Caudate nucleus (tissue), 63 donors: ENCODE measurements at places on chromosomes 12 and 14.
A peak's percentile ranks its signal among the peaks of the same experiment; 100 is the strongest.

DNA sequence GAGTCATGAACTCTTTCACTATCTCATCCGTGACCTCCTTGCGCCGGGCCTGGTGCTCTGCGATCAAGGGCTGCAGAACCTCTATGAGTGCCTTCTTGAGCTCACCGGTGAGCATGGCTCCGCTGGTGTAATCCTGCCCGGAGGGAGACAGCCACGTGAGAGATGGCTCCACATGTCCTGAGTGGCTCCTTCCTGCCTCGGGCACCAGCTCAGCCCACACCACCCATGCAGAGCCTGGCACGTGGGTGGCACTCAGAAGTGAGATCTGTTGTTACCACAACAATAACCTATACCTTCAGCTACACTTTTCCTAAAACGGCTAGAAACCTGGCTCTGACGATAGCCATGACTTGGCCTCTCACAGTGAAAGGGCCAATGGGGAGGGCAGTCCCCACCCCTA lies 11.8 kb downstream of the SLC25A47 start:
- DNase-seq, result no peak

- no peak for DNase-seq
Observed at GRCh38 chr12:104553421-104553820, 96.7 kb downstream of the CHST11 start.

- peak; percentile 33 for DNase-seq
Observed at GRCh38 chr12:109232731-109233130, 76.4 kb downstream of the FOXN4 start.

DNA sequence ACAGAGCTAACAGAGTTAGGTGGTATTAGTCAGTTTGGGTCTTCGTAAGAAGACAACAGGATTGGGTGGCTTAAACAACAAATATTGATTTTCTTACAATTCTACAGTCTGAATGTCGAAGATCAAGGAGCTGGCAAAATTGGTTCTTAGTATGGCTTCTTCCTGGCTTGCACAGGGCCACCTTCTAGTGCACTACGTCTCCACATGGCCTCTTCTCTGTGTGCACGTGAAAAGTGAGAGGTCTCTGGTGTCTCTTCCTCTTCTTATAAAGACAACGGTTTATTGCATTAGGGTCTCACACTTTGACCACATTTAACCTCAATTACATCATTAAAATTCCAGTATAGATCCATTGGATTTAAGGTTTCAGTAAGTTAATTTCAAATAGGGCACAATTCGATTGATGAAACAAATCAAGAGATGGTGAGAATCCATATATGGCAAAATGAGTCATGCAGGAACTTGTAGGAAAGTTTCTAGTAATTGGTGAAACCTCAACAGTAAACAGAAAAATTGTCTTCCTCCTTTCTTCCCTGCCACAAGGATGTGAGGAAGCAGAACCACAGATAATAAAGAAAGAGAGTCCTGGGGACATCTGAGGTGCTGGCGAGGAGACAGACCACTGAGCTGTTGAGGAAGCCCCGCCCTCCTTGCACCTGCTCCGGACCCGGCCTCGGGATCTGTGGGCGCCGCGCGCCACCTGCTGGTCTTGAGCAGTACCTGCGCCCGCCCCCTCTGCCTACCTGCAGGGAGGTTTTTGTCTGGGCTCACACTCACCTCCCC lies 846.7 kb downstream of the TMEM121 start:
- DNase-seq, result no peak

GRCh38 chr14:56211844-56212243 lies 93.6 kb downstream of the PELI2 start:
- no peak for DNase-seq

GRCh38 chr12:98990648-98991047 lies 345.6 kb downstream of the APAF1 start:
- no peak for DNase-seq

GRCh38 chr12:54039417-54040147 lies 6.7 kb downstream of the HOXC5 start:
- DNase-seq, result no peak

DNA sequence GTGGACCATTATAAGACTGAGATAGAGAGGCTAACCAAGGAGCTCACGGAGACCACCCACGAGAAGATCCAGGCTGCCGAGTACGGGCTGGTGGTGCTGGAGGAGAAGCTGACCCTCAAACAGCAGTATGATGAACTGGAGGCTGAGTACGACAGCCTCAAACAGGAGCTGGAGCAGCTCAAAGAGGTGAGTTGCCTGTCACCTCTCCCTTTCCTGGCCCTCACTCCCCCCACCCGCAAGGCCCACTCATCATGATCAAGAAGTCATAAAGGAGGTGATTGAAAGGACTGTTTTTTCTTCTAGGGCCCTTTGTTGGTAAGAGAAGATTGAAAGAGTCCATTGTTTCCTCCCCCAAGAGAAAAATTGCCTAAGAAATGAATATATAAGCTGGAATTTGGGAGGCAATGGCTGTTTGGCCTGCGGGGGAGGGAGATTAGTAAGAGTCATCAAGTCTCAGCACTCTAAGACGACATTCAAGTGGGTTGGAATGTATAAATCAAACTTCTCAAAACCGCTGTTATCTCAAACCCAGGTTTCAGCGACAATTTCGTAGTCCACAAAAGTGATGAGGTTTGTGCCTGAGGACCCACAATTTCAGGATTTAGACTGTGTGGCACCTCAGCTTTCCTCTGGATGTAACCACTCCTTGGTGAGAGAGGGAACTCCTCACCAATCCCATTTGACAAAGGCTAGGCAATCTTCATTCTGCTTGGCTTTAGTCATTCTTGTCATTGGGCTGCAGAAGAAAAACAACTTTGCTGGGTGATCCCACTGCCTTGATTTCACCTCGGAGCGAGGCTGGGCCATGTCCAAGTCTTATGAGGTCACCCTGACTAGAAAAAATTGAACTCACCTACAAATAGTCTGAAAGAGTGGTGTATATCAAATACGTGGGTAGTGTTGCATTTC lies 966 bp downstream of the BICD1 start:
- DNase-seq, result no peak

GRCh38 chr14:104973135-104973384 lies 5.1 kb downstream of the AHNAK2 start:
- DNase-seq, result no peak

DNA sequence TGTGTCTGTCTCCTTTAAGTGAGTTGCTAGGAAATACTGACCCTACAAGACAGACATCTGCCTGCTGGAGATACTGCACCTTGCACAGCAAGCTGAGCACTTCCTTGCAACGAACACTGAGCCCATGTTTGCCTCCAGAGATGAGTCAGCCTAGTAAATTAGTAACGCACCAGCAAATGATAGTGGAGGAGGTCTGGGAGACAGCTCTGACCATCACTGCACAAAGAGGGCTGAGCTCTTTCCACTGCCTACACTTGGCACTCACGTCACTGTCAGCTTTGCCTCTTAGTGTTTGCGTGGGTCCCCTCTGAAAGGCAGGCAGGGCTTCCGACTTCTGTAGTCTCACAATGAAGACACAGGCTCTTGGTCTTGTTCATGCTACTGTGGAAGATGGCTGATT lies 109.0 kb downstream of the APAF1 start:
- DNase-seq, result peak; percentile 44

GRCh38 chr14:32727832-32728231 lies 210.8 kb upstream of the NPAS3 start:
- DNase-seq, result peak; percentile 43

DNA sequence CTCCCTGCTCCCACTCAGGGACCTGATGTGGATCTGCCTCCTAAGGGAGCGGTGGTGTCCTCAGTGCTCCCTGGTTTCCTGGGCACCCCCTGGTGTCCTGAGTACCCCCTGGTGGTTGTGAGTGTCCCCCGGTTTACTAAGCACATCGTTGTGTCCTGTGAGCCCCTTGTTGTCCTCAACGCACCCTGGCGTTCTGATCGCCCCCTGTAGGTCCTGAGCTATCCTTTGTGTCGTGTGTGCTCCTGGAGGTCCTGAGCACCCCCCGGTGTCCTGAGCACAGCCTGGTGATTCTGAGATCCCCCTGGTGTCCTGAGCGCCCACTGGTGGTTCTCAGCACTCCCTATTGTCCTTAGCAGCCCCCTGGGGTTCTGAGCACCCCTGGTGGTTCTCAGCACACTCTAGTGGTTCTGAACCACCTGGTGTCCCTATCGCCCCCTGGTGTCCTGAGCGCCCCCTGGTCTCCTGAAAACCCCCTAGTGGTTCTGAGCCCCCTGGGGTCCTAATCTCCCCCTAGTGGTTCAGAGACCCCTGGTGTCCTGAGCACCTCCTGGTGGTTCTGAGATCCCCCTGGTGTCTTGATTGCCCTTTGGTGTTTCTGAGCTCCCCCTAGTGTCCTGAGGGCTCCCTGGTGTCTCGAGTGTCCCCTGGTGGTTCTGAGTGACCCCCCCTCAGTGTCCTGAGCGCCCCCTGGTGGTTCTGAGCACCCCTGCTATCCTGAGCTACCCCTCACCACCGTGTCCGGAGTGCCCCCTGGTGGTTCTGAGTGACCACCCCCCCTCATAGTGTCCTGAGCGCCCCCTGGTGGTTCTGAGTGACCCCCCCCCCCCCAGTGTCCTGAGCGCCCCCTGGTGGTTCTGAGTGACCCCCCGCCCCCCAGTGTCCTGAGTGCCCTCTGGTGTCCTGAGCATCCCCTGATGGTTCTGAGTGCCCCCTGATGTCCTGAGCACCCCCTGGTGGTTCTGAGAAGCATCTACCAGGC lies 615.1 kb downstream of the TMEM121 start:
- no peak for DNase-seq

- DNase-seq, result no peak
Observed at GRCh38 chr12:75438059-75438754, 42.3 kb upstream of the GLIPR1 start.

- no peak for DNase-seq
Observed at GRCh38 chr14:105859717-105860614, 333.6 kb downstream of the TMEM121 start.

DNA sequence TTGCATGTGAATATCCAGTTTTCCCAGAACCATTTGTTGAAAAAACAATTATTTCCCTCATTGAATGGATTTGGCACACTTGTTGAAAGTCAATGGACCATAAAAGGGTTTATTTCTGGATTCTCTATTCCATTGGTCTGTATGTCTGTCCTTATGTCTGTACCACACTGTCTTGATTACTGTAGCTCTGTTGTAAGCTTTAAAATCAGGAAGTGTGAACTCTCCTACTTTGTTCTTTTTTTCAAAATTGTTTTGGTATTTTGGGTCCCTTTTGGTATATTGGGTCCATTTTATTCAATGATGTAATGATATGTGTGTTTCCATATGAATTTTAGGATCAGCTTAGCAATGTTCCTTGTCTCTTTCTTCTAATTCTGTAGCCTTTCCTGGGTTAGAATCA lies 64.8 kb downstream of the PPP2R5C start:
- DNase-seq, result no peak

DNA sequence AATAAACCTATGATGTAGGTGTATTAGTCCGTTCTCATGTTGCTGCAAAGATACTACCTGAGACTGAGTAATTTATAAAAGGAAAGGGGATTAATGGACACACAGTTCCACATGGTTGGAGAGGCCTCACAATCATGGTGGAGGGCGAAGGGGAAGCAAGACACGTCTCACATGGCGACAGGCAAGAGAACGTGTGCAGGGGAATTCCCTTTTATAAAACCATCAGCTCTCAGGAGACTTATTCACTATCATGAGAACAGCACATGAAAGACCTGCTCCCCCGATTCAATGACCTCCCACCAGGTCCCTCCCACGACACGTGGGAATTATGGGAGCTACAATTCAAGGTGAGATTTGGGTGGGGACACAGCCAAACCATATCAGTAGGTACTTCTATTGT lies 58.7 kb upstream of the DICER1 start:
- DNase-seq, result no peak

GRCh38 chr12:123667771-123668170 lies 3.1 kb upstream of the TCTN2 start:
- DNase-seq, result no peak

GRCh38 chr12:116113398-116114130 lies 163.9 kb downstream of the MED13L start:
- no peak for DNase-seq

DNA sequence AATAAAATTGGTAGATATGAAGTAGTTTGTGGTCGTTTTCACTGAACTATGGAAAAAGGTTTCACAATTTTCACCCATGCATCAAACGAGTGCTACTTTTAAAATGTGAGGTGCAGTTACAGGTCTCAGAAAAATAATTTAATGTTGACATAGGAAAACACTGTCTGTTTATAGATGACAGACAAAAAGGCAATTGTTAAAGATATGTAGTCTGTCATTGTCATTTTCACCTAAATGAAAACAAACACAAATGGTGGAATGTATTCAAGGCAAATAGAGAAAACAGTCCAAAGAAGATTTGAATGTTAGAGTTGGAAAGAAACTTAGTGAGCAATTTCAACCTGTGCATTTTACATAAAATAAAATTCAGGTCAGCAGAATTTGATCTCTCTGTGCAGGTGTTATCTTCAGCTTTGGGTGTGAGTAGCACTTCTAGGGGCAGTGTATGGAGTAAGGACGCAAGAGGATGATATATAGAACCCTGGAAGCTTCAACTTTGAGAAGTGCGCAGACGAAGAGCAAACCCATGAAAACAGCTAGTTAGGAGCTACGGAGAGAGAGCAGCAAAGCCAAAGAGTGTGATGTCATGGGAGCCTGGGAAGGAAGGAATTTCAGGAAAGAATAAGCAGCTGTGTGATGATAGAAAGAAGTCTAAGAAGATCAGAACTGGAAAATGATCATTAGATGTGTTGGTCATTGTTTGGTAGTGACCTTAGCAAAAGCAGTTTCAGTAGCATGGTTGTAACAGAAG lies 6.2 kb downstream of the RERG start:
- no peak for DNase-seq

DNA sequence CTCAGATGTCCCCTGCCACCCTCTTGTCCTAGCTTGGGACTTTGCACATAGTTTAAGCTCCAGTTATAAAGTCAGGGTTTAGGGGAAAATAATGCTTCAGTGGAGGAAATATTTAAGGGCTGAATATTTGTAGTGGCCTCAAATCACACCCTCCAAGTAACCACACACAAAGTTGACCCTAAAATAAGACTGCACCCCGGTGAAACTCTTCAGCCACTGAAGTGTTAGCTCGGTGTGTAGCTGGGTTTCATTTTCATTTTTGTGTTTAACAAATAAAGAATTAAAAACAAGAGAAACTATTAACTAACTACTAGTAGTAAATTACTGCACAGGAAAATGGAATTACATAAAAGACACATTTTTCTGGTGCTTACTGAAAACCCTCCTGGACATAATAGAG lies 14.8 kb upstream of the BCL11B start:
- no peak for DNase-seq

DNA sequence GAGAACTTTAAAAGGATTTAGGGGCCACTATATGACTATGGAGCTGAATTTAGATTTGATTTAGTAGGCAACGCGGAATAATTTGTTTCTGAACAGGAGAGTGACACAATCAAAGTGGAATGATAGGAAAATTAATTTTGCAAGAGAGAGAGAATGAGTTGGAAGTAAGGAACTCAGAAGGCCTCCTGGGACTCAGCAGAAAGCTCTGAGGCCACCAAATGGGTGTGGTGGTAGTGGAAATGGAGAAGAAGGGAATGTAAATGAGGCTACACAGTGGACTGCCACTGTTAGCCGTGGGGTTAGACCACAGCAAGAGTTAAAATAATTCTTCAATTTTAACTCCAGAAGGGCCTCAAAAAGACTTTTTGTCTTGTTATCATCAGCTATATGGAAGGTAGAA lies 102.7 kb downstream of the LRRK2 start:
- no peak for DNase-seq

GRCh38 chr14:104304451-104305351 lies 166.3 kb downstream of the KIF26A start:
- DNase-seq, result no peak
